HuH-7 (cell line): ENCODE measurements at places on chromosomes 1 and 21.

DNA sequence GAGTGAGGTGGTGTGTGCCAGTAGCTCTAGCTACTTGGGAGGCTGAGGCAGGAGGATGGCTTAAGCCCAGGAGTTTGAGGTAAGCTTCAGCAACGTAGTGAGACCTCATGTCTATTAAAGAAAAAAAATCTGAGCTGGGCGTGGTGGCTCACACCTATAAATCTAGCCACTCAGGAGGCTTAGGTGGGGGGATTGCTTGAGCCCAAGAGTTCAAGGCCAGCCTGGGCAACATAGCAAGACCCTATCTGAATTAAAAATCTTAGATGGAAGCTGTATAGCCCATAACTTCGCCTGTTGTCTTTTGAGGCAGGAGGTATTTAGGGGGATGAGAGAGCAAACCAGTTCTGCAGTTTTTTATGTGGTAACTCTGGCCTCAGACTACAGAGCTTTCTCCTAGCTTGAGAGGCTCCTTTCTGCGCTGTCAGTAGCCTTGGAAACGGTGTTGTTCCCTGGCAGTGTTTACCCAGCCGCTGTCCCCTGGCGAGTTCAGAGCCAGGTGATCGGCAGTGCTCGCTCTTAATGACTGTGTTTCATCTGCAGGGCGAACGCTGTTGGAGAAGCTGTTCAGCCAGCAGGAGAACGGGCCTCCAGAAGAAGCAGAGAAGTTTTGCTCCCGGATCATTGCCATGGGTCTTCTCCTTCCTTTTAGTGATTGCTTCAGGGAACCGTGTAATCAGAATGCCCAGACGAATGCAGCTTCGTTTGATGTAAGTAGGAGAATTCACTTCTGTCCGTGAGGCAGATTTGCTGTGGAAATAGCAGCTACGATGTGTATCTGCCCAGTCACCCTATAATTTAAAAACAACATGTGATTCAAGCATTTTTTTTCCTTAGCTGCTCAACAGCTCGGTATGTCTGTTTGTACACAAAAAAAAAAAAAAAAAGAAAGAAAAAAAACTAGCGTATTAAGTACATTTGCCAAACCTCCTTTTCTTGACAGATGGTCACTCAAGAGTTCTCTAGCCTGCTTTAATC lies 31.2 kb downstream of the FMN2 start:
- DNase-seq: peak; percentile 8

DNA sequence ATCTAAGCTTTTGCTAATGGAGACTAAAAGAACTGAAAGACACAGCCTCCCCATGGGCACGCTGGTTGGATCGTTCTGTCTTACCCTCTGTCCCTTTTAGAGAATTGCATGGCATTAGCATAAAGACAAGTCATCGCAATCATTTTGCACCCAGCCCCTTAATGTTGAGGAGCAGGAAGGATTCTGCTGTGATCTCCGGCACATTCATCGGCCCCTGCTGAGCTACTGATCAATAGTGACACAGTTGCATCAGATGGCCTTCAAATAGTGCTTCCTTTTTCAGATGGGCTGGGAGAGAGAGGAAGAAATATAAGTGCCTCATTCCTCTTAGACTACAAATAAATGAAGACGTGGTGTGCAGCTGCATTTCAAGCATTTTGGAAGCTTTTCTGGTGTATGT lies 75.4 kb downstream of the NOS1AP start:
- DNase-seq: peak; percentile 24

- DNase-seq: no peak
Measured at GRCh38 chr1:116123837-116124533, 12.8 kb downstream of the MAB21L3 start.

DNA sequence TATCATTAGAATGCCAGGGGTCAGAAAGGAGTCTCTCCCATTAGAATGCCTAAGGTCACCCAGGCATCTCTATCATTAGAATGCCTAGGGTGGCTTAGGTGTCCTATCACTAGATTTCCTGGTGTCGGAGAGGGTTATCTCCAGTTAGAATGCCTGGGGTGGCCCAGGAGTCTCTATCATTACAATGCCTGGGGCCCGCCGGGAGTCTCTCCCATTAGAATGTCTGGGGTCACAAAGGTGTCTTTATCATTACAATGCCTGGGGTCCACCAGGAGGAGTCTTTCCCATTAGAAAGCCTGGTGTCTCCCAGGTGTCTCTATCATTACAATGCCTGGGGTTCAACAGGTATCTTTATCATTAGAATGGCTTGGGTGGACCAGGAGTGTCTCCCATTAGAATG lies 56.2 kb downstream of the RNF187 start:
- no peak for DNase-seq

DNA sequence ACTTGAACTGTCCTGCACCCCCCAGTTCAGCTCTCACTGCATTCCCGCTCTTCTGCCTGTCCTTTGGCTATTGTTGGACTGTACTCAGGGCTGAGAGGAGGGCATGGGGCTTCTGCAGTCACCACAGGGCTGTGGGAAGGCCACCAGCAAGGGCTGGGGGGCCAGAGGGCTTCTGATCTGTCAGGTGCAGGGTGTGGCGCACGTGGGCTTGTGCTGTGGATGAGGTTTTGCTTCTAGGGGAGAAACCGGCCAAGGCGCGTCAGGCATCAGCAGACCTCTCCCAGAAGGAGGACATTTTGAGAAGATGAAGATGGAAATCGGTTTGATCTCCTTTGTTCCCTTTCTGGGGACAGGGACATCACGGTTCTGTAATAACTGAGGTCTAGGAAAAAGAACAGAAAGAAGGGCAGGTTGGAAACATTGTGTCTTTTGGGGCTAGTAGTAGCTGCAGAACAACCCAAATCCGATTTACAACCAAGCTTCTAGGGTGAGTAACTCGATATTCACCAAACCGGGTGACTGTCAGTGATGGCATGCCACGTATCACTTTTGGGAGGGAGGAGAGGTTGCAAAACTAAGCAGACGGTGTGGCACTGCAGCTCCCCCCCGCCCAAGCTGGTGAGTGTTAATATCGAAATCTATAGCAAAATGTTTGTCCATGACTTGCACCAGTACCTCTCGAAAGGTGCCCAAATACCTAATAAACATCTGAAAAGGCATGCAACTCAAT lies 40.9 kb downstream of the AGPAT3 start:
- DNase-seq: no peak

DNA sequence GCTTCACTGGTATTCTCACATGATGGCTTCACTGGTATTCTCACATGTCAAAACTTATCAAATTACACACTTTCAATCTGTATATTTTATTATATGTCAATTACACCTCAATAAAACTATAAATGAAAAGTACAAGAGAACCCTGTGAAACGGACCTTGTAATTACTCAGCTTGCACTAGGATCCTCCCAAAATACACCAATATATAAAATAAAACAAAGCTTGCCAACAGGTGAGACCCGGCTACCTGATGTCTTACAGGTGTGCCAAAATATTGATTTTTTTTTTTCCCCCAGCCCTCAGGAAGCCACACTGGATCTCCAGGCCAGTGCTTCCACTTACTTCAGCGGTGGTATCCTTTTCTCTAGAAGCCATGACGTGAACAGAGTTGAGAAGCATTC lies 22.9 kb downstream of the PIK3C2B start:
- DNase-seq: no peak

DNA sequence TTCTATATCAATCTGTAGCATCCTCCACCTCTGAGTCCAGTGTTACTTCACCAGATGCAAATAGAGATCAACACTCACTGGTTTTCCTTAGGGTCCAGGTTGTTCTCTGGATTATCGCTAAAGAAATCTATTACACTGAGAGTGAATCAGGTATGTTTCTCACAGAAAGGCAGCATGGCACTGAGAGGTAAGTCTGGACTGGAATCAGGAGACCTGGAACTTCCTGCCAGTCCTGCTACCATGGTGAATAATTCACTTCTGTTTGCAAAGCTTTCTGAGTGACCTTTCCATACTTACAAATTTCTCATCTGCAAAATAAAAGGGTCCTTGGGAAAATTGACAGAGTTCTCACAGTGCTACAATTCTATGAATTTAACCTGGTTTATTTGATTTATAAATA lies 1583.3 kb downstream of the MRPL39 start:
- DNase-seq: no peak
